ENCODE measurements at places on chromosomes 4 and X. TPM values are rescaled to one million over a fixed set of nuclear protein-coding genes. Genes with fewer than 3 reads are reported as not detected.

The CSN1S1 gene
- not detected for total RNA-seq

The TSPAN7 gene
- total RNA-seq, result 1.1 TPM

The REELD1 gene
- total RNA-seq, result not detected

The ZCCHC18 gene
- total RNA-seq, result 0.32 TPM

The COL4A6 gene
- total RNA-seq, result not detected

The MSX1 gene
- total RNA-seq, result 4.5 TPM

The TLR6 gene
- 7.8 TPM for total RNA-seq

The SOX3 gene
- not detected for total RNA-seq

The TRIM61 gene
- not detected for total RNA-seq

The SATL1 gene
- not detected for total RNA-seq

The FMR1NB gene
- not detected for total RNA-seq

The KLF8 gene
- total RNA-seq, result not detected

The CT45A5 gene
- 35.2 TPM for total RNA-seq

DNA sequence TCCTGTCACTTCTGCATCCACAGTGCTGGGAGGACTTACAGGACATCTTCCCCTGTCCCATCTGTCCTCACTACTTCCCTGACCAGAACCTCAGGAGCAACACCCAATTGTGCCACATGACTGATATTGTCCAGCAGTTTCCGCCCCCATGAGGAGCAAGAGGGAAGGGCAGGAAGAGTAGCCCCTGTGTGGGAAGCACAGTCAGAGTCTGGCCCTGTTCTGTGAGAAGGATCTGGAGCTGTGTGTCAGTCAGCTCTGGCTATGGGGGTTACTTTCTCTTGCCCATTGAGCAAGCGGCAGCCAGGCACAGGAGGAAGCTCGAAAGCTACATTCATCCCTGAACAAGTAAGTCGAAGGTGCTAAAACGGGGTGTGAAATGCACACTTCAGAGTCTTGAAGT is 14.8 kb upstream of the TRIM60 start:
- peak; percentile 61 for DNase-seq

DNA sequence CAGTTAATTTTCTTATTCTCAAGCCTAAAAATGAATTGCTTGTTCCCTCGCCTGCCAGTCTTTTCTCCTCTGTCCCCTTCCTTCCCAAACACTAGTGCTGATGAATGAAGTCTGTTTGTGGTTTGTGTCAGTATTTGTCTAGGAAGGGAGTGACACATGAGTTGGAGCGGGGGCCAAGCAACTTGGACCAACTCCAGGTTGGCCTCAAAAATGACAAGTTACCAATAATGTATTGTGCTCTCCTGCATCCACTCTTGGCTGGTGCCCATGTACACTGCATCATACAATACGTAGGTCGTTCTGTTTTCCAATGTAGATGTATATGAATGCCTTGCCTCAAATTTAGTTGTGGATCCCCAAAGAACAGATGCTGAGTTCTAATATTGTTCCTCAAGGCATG is 223.0 kb upstream of the GPC4 start:
- no peak for DNase-seq

DNA sequence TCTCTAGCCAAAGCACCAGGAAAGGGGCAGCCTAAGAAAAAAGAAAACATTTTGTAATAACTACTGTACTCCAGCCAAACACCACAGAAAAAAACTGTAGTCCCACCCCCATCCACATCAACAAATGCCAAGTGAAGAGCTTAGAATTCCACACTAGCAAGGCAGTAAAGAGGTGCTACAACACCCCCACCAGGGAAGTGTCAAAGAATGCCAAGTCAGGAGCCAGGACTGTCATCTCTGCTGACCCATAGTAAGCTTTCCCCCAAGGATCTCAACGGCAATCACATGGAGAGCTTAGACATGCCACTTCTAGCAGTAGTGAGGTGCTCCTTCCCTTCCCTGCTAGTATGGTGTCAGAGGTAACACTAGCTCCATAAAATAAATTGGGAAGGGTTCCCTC is 34.4 kb upstream of the CCDC160 start:
- DNase-seq, result no peak

DNA sequence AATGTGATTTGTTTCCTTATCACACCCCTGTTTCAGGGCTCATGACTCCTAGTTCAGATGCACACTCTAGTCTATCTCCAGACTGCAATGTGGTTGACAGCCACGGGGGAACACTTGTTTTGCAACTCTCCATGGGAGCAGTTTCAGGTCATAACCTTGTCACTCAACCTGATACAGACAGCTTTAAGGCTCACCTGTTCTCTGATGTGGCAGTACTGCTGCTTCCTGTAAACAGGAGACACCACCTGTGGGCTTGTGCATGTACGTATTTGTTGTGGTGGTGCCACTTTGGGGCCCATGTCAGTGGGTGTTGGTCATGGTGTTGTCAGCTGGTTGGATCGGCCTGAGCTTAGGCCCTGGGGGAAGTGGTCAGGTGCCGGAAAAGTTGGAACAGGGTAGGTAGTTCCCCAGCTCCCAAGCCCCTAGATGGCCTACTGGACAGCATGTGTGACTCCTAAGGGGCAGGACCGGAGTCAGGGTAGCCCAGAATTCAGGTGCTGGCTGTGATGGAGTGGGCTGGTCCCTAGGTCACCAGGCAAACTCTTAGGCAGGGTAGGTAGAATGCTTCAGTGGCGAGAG is 46.2 kb downstream of the FAM9B start:
- no peak for DNase-seq

DNA sequence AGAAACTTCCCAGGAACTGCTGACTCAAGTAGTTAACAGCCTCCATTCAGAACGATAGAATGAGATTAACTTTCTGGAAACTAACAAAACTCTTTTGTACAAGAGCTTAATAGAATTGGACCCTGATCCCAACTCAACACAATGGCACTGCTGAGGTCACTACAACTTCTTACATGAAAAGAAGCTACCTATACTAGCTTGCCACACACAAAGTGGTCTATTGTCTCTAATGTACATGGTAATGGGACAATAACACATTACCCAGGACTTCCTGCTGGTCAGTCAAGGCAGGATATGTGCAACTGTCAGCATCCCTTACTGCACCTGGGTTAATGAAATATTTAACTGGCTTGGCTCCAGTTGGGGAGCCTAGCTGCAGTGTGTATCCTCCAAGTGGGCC is 56.2 kb downstream of the BRCC3 start:
- no peak for DNase-seq

- DNase-seq, result no peak
These were observed 40.5 kb upstream of the HELT start for GRCh38 chr4:184977747-184978146.

GRCh38 chr4:92339676-92340075 is 35.9 kb downstream of the GRID2 start:
- DNase-seq, result no peak

DNA sequence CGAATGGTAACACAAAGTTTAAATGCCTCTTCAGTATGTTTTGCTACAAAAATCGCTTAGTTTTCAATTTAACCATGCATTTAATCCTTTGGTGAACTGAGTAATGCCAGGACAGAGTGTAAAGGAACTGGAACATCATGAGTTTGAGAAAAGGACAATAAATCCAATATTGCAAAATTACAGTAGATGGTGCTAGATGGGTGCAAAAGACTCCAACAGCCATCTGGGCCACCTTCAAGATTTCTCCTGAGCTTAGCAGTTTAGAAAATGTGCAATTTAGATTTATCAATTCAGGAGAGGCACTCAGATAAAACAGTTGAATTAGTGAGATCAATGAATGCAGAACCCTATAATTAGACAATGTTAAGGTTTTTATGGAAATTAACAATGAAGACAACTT is 33.2 kb upstream of the MID1IP1 start:
- DNase-seq, result peak; percentile 46

DNA sequence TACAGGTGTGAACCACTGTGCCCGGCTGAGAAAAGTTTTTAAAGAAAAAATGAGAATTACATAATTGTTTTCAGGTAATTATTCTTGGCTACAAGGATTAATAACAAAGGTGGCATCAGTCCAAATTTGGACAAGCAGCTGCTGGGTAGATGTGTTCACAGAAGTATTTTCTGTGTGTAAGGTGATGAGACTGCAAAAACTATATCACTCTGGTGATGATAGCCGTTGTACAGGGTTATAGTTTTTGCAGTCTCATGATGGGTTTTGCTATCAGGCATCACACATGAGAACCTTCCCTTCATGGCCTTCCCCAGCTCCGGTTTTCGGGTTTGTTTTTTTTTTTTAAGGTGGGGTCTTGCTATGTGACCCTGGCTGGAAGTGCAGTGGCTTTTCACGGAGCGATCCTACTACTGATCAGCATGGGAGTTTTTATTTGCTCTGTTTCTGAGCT is 5.1 kb upstream of the SLC10A3 start:
- no peak for DNase-seq

DNA sequence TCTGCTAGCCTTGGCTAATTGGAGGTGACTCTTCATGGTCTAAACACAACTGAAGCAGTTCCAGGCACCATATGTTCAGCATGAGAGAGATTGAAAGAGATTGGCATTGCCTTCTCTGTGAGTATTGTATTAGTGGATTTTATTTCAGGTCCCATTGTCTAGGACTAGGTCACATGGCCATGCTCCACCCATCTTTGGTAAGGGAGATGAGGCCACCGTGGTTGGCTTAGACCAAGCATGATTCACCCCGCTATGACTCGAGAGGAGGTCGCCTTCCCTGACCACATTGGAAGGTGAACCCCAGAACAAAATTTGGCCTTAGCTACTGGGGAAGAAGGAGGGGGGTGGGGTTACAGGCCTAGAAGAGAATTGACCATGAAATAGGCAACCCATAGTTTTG is 109.9 kb upstream of the BCOR start:
- DNase-seq, result no peak

DNA sequence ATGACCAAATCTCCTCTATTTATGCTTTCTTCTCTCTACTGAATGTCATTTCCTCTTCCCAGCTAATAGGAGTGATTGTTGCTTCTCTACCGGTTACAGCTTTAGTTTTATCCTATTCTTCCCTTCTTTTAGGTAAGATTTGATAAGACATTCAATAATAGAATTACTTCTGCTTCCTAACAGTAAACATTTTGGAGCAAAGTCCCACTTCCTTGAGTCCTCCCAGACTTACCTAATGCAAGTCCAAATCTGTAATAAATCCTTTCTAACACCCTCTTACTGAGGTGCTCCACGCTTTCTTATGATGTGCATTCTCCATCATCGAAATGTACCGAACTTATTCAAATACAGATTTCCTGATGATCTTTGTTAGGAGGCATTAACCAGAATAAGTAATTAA is 79.2 kb upstream of the GPM6A start:
- peak; percentile 30 for DNase-seq

DNA sequence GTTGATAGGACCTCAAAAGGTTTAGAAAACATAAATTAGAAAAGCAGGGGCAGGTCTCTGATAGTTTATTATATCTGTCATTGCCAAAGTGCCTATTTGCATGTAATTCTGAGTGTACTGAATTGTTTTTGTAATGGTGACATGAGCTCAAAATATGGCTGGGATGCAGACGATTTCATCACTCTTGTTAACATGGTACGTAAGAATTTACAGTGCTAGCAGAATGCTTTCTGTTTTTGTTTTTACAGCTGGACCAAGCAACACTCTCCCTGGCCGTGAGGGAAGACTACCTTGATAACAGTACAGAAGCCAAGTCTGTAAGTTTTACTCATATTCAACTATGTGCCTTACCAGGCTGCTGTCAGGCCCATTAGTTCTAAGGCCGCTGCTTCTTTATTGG is 58.1 kb downstream of the PHEX start:
- DNase-seq, result no peak

DNA sequence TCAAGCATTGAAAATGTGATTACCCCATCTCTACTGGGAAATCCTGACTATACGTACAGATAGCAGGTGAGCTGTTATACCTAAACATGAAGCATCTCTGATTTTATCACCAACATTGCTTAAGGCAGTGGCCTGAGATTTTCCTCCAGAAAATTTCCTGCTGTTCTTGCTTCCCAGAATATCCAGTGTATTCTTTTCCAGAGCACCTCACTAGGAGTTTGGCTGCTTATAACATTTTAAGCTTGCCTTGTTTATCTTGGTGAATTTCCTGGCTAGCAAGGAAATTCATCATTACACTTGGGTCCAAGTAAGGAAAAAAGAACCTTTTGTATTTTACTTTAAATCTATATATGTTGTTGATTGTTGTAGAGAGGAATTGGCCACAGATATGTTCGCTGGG is 73.0 kb upstream of the CLCN4 start:
- DNase-seq, result no peak

- peak; percentile 8 for DNase-seq
These were observed 45.4 kb downstream of the SMARCAD1 start for GRCh38 chr4:94253036-94253435.

- DNase-seq, result peak; percentile 26
These were observed 1700.6 kb upstream of the TENM3 start for GRCh38 chr4:180542445-180543100.

DNA sequence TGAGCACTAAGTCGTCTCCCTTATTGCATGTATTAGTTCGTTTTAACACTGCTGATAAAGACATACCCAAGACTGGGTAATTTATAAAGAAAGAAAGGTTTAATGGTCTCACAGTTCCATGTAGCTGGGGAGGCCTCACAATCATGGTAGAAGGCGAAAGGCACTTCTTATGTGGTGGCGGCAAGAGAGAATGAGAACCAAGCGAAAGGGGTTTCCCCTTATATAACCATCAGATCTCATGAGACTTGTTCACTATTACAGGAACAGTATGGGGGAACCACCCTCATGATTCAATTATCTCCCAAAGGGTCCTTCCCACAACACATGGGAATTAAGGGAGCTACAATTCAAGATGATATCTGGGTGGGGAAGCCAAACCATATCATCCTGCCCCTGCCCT is 85.1 kb downstream of the LINC00632 start:
- no peak for DNase-seq

DNA sequence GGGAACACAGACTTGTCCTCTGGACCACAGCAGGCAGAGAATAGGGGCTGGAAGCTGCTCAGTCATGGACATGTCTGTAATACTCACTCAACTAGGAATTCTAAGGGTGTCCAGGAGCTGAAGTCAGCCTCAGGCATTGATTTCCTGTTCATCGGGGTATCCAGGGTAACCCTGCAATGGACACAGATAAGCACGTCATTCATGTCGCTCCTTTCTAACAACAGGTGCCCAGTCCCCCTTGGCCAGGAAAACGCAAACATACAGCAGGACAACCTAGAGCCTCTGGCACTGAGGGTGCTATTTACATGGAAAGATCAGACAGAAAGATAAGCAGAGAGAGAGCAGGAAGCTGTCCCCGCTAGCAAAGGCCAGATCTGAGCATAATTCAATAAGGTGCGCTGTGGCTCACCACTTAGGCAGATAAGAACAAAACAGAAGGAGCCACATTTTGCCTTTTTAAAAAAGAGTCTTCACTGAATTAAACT is 21.3 kb downstream of the QDPR start:
- peak; percentile 21 for DNase-seq

GRCh38 chr4:84908876-84909275 is 57.6 kb downstream of the WDFY3 start:
- no peak for DNase-seq

DNA sequence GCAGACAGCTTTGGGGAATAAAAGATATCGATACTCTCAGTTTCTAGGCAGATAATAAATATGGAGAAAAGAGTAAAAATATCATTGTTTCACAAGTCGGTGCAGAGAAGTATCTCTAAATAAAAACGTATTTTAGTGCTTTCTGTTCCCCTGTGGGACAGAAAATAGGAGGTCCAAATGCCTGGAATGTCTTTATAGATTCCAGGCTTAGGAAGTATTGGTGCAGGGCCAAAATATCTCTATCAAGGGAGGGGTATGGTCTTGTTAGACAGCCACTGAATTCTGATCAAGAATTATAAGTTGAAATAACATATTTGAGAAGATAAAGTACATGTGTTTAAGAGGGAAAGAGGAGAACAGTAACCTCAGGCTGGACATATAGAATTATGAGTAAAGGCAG is 596.4 kb downstream of the PCDH18 start:
- DNase-seq, result no peak

- DNase-seq, result no peak
These were observed 313.9 kb upstream of the SPANXN4 start for GRCh38 chrX:142711796-142712290.

GRCh38 chr4:87150498-87151261 is 69.7 kb downstream of the KLHL8 start:
- peak; percentile 84 for DNase-seq
